Liver (tissue), 10 donors: ENCODE measurements at places on chromosomes 3 and 15. TPM values are rescaled to one million over a fixed set of nuclear protein-coding genes. Genes with fewer than 3 reads are reported as not detected.

The AGTR1 gene
- 39.5 TPM for polyA plus RNA-seq

- peak; percentile 38 for DNase-seq
These were observed 70.1 kb upstream of the GUCA1C start for GRCh38 chr3:109023656-109024254.

DNA sequence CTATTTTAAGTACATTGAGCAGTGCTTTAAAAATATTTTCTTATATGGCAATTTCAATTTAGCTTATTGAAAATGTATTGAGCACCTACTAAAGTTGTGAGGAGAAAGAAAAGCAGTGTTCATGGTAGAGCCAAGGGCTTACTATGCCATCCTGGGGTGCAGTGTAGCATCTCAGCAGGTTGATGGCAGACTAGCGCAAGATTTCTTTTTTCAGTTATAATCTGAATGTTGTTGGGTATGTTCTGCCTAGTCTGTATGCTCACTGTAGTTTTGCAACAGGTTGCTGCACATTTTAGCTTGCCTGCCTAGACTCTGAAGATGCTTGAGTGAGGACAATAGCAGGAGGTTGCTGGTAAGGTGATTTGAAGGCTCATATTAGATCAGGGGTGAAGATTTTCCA is 103.1 kb upstream of the UNC13C start:
- DNase-seq, result no peak

DNA sequence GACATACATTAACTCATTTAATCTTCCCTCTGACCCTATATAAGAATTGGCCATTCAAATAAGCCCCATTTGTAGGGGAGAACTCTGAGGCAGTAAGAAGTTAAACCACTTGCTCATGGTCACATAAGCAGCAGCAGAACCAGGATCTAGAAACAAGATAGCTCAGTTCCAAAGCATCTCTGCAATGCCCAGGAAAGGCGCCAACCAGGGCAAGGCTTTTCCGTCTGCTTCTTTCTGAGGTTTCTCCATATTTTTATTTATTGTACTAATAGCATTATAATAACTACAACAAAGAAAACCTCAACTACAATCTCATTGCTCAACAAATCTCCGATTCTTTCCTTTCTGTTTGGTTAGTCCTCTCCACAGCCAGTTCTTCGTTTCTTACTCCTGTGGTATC is 4.3 kb upstream of the UBE2E2 start:
- no peak for DNase-seq

DNA sequence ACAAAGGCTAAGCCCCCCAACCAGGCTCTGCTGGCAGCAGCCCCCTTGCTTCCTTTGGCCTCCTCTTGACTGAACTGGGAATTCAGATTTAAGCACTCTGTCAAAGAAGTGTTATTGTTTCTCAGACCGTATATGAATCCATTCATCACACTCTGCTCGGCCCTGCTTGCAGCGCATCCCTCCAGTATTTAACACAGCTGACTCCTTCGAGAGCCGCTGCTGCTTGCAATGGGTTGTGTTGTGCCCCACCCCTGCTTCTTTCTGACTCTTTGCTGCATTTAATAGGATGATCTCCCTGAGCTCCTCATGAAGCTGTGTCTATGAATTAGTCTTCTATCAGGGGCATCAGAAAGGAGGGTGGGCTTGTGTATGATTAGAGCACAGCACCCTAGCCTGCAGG is 31.2 kb downstream of the C3orf20 start:
- no peak for DNase-seq

GRCh38 chr3:98542623-98543022 is 10.8 kb downstream of the GPR15 start:
- DNase-seq, result no peak

The PLCB2 gene
- 2.1 TPM for polyA plus RNA-seq

GRCh38 chr15:91983729-91984340 is 130.3 kb downstream of the SLCO3A1 start:
- peak; percentile 38 for DNase-seq

DNA sequence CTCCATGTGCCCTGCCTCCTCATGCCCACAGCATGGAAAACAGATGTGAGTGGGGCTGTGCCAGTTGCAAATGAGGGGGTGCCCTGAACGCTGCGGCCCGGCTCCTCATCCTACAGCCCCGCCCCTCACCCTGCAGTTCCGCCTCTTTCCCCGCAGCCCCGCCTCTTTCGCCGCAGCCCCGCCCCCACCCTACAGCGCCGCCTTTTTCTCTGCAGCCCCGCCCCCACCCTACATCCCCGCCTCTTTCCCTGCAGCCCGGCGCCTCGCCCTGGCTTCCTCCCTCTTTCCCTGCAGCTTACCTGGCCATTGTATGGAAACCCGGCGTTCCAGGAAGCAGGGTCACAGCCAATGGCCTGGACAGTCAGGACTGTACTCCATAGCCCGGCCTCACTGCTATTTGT is 284.9 kb downstream of the TLE3 start:
- peak; percentile 37 for DNase-seq

DNA sequence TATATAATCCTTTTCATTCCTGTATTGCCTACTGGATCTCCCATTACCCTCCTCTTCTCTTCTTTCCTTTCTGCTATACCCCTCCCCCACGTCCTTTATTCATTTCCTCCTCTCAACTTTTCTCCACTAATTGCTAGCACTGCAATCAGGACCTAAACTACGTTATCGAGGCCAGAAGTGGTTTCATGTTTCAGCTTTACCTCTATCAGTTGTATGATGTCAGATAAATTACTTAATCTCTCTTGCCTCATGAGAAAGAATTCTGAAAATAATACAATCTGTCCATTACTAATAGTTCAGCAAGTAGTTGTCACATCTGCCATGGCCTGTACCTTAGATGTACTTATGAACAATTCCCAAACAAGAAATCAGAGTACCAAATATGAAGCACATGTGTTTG is 10.6 kb downstream of the POPDC2 start:
- no peak for DNase-seq

DNA sequence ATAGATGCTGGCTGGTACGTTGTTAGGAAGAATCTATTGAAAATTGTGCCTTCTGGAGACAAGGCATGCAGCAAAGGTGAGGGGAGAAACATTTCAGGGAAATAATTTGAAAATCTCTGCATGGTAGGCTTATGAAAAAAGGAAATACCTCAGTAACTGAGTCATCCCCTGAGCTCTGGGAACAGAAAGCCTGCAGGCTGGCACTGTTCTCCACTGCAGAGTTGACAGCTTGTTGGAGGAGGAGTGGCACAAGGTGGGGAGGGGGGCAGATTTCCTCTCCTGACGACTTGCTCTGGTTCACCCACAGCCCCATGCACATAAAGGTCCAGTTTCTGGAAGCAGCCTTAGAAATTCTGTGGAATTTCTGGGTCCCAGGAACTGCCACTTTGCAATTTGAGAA is 179.4 kb downstream of the ABHD5 start:
- DNase-seq, result peak; percentile 2

DNA sequence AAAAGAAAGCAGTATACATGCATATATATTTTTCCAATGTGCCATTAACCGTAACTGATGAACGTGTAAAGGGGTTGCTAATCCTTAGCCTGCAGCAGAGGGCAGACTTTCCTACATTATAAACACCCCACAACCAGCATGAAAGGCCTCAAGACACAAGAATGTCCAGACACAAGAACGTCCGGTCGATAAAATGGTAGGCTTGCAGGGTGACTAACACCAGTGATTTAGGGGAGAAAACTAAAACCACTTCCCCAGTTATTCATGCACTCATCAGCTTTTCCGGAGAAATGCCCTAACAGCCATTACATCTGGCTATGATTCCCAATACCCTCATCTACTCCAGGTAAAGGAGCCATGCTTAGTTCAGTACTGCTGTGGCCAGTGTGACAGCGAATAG is 57.4 kb downstream of the LRTM1 start:
- DNase-seq, result no peak

- DNase-seq, result peak; percentile 68
These were observed 11.0 kb downstream of the ETV5 start for GRCh38 chr3:186097663-186098451.

- DNase-seq, result no peak
These were observed 72.0 kb upstream of the TTBK2 start for GRCh38 chr15:42992626-42993025.

- DNase-seq, result no peak
These were observed 720.2 kb upstream of the LMCD1 start for GRCh38 chr3:7781395-7781794.

DNA sequence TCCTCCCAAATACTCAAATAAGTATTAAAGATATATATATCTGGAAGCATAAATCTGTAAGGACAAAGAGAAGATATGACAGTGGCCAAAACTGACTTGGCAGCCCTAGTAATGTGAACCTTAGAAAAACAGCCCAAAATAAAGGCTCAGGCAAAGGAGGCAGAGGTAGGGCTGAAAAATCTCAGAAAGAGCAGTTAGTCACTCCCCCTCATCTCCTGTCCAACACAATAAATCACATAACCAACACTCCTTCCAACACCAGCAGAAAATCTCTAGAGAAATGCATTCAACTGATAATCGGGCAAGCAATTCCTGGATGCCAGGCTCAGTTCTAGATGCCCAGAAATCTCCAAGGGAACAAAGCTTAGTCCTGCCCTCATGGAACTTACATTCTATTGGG is 22.1 kb upstream of the CHRM5 start:
- no peak for DNase-seq

The GABRG3 gene
- polyA plus RNA-seq, result not detected

The FBXW12 gene
- polyA plus RNA-seq, result not detected

The KIF7 gene
- polyA plus RNA-seq, result 0.44 TPM

The SMAD3 gene
- polyA plus RNA-seq, result 5.2 TPM
